ENCODE measurements at places on chromosomes 1 and 21. TPM values are rescaled to one million over a fixed set of nuclear protein-coding genes. Genes with fewer than 3 reads are reported as not detected.

GRCh38 chr1:44848456-44849181 is 5.6 kb upstream of the PTCH2 start:
- no peak for DNase-seq

DNA sequence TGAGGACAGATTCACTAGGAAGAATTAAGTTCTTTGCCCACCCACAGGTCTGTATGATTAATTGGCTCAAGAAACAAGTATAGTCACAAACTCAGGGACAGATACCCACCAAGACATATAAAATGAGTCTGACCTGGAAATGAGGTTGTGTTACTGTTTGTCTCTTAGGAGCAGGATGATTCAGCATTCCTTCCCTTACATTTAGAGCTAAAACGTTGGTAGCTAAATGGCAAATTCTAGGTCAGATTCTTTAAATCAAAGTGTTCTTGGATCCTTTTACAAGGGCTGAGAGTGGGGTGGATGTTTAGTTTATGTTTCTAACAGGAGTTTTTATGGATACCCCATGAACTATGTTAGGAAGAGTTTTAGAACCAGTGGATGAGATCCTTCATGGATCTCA is 4.7 kb downstream of the RIMKLA start:
- DNase-seq, result no peak

Gene DDAH1
- 29.7 TPM for total RNA-seq

DNA sequence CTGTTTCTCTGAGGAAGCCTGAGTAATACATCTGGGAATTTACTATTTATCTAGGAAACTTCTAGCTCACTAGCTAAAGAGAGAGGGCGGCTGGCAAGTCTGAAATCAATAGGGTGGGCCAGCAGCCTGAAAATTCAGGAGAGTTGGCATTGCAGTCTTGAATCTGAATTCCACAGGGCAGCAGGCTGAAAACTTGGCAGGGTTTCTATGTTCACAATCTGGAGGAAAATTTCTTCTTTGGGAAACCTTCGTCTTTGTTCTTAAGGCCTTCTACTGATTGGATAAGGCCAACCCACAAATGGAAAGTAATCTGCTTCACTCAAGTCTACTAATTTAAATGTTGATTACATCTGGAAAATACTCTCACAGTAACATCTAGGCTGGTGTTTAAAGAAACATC is 101.0 kb upstream of the COG2 start:
- DNase-seq, result no peak

GRCh38 chr1:100458661-100459357 is 79.1 kb upstream of the GPR88 start:
- no peak for DNase-seq

DNA sequence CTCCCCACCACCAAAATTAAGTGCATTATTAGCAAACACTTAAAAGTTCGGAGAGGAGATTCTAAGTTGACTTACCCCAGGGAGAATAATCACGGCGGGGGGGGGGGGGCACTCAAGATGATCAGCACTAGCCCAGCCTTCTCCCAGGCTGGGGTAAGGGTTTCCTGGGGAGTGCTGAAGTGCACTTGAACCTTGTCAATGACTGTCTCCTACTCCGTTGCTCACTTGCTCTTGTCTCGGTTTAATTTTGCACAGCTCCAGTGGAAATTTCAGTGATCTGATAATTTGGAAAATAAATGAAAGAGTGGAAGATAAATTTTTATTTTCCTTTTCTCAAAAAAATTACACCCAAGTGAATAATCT is 59.2 kb downstream of the PBX1 start:
- no peak for DNase-seq

Gene SPATA6
- 20.6 TPM for total RNA-seq

- DNase-seq, result no peak
Measured at GRCh38 chr1:30132602-30133286, 590.6 kb downstream of the MATN1 start.

DNA sequence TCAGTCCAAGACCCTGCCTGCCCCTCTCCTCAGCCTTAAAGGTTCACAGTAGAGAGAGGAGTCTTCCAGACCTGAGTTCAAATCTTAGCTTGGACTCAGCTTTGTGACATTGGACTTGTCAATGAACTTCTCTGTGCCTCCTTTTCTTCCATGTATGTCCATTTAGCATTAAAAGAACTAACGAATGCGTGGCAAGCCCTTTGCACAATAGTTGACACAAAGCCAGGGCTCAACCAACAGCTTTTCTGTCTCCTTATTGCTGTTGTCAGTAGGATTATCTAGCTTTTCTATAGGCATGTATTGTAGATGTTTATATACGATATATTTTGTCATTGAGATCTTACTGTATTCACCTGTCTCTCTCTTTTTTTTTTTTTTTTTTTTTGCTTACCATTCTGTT is 450.8 kb downstream of the PTPRU start:
- no peak for DNase-seq

Gene ZNF691
- total RNA-seq, result 9.9 TPM

DNA sequence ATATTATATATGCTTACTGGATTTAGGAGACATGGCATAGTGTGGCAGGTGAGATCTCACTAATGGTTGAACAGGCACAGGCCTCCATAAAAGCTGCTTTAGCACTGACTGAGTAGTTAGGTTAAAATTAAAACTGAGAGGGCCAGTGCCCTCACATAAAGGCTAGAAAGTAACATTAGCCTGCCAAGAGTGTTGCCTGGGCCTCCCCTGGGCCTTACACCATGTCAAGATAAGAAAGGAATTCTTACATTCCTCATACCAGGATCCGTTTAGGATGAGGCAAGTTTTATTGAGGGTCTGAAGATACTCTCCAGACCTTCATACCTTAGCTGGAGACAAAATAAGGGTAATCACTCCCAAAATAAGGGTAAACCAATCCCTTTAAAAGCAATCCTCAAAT is 1011.8 kb downstream of the PLA2G4A start:
- no peak for DNase-seq

Gene DENND2C
- total RNA-seq, result 7.4 TPM

DNA sequence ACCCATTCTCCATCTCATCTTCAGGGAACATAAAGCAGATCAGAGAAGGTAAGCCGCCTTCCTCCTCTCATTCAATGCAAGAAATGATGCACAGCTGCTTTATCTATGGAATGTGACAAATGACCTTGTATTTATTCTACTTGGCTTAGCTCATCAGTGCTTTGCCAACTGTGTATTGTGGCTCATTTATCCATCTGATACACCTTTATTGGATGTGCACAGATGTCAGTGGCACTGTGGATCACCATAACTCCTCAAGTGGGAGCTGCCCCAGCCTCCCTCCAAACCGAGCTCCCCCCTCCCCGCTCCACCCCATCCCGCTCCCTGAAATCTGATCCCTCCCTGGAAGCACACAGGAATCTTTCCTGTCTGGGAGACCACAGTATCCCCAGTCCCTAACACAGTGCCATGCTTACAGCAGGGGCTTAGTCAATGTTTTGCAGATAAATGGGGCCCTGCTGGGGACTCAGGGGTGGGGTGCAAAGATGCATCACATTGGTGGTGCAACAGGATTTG is 156.0 kb upstream of the RAB4A start:
- DNase-seq, result peak; percentile 45

- no peak for DNase-seq
Measured at GRCh38 chr1:236575523-236575922, 28.8 kb downstream of the HEATR1 start.

Gene ARHGEF10L
- 14.1 TPM for total RNA-seq

Gene CFHR3
- 1.2 TPM for total RNA-seq

DNA sequence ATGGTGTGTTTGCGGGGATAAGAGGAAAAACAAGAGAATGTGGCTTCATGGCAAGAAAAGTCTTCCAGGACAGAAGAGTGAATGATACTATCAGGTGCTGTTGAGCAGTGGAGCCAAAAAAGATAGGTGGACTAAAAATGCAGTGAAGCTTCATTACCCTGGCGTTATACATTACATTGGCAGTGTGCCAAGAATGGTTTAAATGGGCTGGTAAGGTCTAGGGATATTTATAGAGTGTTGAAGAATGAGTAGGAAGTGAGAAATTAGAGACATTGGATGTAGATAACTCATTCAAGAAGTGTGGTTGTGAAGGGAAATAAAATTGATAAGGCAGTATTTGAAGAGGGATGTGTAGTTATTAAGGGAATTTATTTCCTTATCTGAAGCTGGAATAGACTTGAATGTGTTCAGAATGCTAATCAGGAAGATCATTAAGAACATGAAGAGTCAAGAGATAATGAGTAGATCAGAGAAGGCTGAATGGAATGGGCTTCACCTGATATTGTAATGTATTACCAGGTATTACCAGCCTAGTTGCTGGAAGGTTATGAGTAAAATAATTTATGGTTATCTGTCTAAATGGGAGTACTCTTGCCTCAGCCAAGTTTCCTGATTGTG is 72.7 kb downstream of the MAST2 start:
- no peak for DNase-seq

Gene OLFML3
- 194 TPM for total RNA-seq

Gene TMEM269
- 0.18 TPM for total RNA-seq

- no peak for DNase-seq
Measured at GRCh38 chr21:41483415-41483814, 24.5 kb downstream of the TMPRSS2 start.

DNA sequence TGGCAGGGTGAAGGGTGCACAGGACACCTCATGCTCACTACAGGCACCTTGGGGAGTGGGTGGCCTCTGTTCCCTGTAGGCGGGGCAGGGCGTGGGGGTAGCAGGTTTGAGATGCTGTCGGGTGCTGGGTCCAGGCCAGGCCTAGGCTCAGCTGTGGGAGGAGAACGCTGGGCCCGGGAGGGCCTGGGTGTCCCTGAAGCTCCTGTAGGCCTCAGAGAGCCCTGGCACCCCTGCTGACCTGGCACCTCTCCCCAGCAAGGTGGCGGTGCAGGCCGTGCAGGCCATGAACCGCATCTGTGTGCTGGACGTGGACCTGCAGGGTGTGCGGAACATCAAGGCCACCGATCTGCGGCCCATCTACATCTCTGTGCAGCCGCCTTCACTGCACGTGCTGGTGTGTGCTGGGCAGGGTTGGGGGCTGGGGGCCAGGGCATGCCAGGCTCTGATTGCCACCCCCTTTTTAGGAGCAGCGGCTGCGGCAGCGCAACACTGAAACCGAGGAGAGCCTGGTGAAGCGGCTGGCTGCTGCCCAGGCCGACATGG is 2.5 kb upstream of the GJC2 start:
- peak; percentile 3 for DNase-seq

Gene RNU1-4
- total RNA-seq, result 2,384 TPM
